ENCODE measurements at places on chromosomes 16 and 17.

GRCh38 chr17:50219939-50220465 lies 18.6 kb upstream of the COL1A1 start:
- no peak for DNase-seq

DNA sequence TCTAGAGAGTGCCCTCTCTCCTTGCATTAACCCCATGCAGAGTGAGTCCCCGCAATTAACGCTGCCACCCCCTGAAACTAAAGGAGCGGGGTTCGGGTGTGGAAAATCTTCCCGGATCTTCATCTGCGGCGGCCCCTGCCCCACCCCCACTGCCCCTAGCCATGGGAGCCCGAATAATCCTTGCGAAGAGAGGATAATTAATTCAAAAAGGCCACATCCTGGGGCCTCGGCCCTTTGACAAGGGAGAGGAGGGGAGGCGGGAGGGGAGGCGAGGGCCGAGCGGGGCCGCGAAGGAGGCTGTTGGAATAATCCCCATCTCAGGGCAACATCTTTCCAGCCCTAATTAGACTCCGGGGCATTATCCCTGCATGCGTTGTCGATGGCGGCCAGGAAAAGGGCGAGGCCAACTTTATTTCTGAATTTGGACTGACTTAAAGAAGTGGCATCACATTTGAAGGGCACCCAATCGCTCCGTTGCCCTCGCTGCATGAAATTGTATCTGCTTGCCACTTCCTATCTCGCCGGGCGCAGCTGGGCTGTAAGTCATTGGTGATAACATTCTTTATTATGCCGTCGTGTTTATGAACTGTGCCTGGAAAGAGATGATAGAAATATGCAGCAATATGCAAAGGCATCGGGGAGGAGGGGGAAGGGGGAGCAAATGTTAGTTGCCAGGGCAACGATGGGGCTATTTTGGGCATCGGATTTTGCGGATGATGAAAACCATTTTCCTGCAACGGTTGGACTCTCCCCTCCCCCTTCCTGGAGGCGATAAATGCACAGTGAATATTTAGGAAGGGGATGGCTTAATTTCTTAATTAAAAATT lies 387.1 kb upstream of the TNRC6C start:
- peak; percentile 20 for DNase-seq

GRCh38 chr16:84513123-84513522 lies 8.7 kb upstream of the MEAK7 start:
- DNase-seq = no peak

DNA sequence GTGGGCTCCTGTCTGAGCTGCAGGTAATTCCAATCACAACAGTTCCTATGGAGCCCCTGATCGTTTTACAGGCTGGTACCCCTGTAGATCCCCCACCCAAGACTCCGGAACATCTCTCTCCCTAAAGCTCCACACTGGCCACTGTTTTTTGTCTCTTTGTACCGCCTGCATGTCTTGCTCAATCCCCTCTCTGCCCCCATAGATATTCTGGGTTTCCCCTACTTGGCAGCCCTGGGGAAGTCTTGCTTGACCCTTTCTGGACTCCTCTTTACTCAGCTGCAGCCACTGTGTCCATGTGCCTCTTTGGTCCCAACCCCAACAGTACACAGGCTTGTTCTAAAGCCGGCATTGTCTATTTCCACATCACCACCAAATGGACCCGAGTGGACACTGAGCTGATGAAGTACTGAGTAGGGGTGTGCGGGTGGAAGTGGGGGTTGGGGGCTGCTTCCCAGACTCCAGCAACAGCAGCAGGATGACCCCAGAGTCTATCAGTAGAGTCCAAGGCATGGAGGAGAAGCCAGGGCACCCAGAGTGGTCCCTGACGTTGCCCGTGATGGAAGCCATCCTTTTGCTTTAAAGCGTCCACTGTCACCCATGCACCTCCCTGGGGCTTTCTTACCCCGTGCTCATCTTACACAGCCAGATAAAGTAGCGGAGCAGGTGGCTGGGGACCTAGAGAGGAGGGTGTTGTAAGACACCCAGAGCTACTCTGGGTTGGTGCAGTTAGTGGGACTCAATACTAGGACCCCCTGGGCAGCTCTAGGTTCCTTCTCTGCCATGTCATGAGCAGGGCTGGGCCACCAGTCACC lies 6.4 kb downstream of the CD300LB start:
- DNase-seq = no peak

DNA sequence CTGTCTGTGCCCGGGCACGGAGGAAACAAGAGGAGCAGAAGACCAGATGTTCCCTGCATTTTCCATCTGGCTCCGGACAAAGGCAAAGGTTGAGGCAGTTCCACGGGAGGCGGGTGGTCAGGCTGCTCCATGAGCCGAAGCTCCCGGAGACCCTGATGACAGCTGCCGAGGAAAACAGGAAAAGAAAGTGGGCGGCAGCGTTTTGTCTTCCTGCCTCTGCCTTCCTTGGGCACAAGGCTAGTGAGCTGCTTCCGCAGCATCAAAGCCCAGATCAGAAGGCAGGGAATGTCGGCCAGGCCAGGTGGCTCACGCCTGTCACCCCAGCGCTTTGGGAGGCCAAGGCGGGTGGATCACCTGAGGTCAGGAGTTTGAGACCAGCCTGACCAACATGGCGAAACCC lies 16.2 kb downstream of the SLC43A2 start:
- DNase-seq = no peak

DNA sequence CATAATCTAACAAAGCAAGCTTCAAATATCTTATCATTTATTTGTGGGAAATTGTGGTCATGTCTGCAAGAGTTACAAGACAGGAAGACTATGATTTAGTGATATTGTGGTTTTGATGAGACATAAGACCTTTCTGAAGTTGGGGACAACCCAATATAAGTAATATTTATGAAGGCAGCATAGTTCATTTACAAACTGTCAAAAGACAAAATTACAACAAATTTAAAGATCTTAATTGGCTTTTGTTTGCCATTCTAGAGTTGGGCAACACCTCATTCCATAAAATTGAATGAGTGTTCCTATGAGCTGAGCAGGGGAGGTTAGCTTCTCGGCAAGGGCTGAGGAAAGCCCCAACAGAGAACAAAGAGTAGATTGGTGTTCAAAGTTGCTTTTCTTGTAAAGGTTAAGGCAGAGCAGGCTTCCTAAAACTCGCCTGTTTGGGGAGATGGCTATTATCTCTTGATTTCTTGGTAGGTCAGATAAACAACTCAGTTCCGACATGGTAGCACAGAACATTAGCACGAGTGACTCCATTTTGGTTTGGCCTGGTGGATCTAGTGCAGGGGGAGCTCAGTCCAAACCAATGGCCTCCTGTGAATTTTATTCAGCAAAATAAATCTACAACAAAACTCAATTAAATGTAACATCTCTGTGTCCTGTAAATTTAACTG lies 10.9 kb upstream of the MMD start:
- DNase-seq = no peak

DNA sequence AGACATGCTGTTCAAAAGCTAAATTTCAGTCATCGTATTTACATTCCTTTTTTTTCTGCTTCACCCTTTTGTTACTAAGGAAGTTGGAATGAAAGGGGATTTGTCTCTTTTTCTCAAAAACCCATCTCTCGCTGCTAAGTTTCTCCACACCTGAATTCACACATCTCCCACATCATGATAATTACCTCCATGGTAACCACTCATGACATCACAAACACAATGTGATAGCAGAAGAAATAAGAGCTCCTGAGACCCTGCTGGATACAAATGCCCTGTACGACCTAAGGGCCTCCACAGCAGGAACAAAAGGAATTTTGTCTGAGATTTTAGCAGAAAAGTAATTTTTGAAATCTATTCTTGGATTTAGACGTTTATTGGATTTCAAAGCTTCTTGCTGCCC lies 82.6 kb upstream of the GNAO1 start:
- no peak for DNase-seq

- no peak for DNase-seq
Measured at GRCh38 chr17:17059301-17059890, 17.1 kb downstream of the MPRIP start.

GRCh38 chr16:4365014-4365406 lies 6.6 kb upstream of the VASN start:
- peak; percentile 48 for DNase-seq

- DNase-seq = peak; percentile 60
Measured at GRCh38 chr17:6365200-6365943, 69.5 kb downstream of the AIPL1 start.

GRCh38 chr16:29139261-29139802 lies 154.5 kb downstream of the LAT start:
- DNase-seq = no peak

DNA sequence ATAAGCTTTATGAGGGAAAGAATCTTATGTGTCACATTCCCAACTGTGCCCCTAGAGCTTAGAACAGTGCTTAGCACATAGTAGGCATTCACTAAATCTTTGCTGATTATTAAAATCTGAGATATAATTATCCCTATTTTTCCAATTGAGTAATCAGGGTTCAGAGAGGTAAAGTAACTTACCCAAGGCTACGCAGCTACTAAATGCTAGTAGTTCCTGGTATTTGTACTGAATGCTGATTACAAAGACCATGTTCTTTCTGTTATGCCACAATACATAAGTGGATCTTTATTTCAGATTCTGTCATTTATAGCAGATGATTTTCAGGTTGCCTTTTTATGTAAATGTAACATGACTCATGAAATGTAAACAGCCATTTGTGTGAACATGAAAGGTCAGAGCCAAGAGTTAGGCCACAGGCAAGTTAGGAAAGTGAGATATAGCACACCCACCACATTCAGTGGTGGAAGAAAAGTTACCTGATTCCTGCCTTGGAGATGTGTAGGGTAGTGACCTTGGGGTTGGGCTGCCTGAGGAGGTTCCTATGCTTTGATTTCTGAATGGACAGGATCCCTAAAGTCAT lies 77.2 kb downstream of the FTO start:
- DNase-seq = no peak

GRCh38 chr16:8768692-8769091 lies 28.7 kb downstream of the TMEM186 start:
- DNase-seq = no peak

DNA sequence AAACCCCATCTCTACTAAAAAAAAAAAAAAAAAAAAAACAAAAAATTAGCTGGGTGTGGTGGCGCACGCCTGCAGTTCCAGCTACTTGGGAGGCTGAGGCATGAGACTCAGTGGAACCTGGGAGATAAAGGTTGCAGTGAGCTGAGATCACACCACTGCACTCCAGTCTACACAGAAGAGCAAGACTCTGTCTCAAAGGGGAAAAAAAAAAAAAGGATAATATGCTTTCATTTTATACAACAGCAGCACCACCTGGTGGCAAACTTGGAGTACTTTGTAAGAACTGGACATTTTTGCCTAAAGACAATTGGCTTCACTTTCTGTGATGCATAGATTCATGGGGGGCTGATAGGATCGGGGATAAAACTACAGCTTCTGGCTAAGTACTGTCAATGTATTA lies 8.5 kb downstream of the CHTF8 start:
- DNase-seq = peak; percentile 81

GRCh38 chr16:54175552-54176375 lies 110.8 kb downstream of the IRX3 start:
- DNase-seq = peak; percentile 49

DNA sequence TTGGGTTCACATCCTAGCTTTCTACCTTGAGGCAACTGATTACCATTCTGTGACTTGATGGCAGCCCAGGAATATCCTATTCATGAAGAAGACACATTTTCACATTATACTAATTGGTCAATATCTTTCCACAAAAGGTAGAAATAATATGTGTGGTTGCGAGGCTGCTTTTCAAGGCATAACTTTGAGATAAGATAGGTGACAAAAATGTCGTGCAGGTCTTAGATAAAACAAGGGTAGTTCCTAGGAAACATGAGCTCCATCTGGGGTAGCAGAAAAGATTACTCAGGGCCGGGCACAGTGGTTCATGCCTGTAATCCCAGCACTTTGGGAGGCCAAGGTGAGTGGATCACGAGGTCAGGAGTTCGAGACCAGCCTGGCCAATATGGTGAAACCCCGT lies 22.3 kb upstream of the TEKT3 start:
- DNase-seq = no peak

DNA sequence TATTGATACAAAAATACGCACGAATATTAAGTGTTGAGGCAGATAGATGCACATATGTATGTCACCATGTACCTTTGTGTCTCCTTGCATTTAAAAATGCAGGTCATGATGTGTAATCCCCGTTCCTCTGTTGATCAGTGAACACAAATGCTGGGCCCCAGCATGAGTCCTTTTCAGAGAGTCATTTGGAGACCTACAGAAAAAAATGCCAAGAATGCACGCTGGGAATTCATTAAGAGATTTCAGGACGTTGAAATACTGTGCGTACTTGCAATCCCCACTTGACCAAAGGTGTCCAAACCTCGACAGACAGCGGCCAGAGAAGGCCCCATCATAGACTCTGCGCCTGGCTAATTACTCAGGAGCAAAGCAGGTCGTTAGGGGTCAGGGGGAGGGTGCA lies 496.0 kb downstream of the MAF start:
- DNase-seq = no peak

DNA sequence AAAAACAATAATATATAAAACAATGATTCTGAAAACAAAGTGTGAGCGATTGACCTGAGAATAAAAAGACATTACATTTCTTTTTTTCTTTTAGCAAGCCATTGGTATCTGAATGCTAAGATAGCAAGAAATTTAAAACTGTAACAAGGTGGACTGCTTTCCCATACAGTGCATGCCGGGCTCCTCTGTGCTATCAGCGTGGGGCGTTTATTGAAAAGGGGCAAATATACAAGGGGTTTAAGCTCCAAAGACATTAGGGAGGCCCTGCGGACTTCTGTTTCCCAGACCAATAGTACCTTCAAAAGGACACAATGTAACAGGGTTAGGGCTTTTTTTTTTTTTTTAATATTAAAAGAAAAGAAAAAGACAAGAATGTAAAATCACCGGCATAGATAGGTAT lies 261.3 kb downstream of the ZFHX3 start:
- DNase-seq = peak; percentile 57

- peak; percentile 85 for DNase-seq
Measured at GRCh38 chr17:57577751-57578607, 167.1 kb downstream of the CCDC182 start.

- DNase-seq = peak; percentile 57
Measured at GRCh38 chr17:58121925-58122324, 26.3 kb upstream of the OR4D1 start.

- no peak for DNase-seq
Measured at GRCh38 chr17:4837471-4838308, 4.5 kb downstream of the MINK1 start.

DNA sequence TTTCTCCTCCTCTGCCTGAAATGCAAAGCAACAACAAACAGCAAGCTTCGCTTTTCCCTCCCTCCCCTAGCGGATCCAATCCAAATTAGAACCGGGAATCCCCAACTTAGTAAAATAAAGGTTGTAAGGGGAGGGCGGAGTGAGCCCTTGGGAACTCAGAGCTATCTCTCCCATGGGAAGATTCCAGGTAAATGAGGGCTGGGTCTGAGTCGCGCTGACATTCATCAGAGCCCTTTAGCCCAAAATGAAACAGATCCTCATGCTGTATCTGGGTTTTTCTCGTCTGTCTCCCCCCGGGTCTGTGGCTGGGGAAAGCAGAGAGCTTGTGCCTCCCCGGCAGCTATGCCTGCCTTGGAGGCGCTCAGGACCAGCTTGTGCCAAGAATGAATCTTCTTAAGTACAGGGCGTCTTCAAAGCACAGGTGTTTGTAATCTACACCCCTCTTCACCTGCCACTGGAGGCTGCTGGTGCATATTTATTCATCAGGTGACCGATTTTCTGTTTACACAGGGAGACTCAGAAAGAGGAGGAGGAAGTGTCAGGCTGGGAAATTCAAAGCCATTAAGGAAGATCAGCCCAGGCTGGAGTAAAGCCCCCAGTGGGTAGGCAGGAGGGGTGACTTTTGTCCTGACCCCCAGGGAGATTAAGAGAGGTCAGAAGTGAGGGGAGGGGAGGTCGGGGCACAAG lies 55.0 kb upstream of the GSE1 start:
- DNase-seq = no peak

- DNase-seq = no peak
Measured at GRCh38 chr17:5437721-5438317, 1.1 kb downstream of the C1QBP start.

- DNase-seq = no peak
Measured at GRCh38 chr16:15708096-15708495, 58.1 kb downstream of the NDE1 start.

Measured in NB4 (cell line).